ENCODE measurements at places on chromosomes 16 and 17.

- DNase-seq: no peak
Measured at GRCh38 chr16:80323808-80324195, 217.0 kb upstream of the DYNLRB2 start.

DNA sequence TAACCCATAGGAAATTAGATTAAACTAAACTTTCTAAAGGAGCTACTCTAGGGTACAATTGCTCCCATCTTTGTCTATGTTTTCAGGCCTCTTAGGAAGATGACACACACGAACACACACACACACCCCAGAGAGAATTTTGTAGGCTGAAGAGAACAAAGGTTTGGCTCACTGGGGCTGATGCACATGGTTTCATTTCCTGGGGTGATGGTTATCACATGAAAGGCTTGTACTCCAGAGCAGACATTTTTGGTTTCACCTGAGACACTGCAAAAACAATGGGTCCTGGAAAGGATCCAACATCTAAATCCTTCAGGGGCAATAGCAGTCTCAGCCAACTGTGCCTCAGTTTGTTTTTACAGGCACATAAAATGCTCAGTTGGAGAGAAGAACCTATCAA, 62.8 kb downstream of the GRB7 start:
- DNase-seq: no peak

GRCh38 chr17:82786427-82786826, 34.6 kb downstream of the TBCD start:
- DNase-seq: no peak

DNA sequence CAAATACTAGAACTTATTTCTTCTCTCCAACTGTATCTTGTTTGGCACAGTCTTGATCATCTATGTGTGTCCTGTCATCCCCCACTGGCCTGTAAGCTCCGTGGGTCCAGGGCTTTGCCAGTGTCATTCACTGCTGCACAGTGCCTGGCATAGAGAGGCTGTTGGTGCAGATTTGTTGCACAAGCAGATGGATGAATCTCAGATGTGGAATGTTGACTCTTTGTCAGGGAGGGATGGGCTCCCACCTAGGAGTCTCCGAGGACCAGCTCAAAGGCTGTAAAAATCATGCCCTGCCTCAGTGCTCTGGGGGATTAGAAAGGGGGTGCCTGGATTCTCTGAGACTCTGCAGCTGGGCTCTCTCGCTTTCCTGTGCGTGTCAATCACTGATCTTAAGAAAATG, 60.6 kb downstream of the RAB11FIP4 start:
- DNase-seq: no peak

DNA sequence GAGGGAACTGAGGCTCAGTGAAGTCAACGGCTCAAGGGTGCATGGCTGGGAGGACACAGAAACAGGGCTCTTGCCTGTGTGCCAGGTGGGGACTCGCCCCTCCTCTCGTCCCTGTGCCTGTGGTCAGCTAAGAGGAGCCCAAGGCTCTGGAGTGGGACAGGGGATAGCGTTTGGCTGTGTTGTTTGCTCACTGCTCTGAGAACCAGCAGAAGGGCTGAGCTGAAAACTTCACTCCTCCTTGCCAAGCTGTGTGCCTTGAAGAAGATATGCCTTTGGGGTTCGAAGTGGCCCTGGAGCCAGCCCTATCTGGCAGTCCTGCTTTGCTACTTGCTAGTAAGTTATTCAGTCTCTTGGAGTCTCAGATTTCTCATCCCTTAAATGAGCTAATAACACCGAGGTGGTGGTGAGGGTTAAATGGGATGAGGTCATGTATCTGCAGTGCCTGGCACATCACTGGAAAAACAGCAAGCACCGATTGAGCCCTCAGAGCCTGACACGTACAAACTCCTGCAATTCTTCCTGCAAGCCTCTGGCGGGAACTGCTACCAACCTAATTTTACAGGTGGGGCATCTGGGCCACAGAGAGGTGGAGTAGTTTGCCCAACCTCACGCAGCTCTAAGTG, 17.7 kb downstream of the FOXL1 start:
- DNase-seq: no peak

GRCh38 chr16:89050868-89051311, 42.8 kb upstream of the ACSF3 start:
- no peak for DNase-seq

GRCh38 chr17:21300601-21301571, 16.4 kb downstream of the MAP2K3 start:
- no peak for DNase-seq

DNA sequence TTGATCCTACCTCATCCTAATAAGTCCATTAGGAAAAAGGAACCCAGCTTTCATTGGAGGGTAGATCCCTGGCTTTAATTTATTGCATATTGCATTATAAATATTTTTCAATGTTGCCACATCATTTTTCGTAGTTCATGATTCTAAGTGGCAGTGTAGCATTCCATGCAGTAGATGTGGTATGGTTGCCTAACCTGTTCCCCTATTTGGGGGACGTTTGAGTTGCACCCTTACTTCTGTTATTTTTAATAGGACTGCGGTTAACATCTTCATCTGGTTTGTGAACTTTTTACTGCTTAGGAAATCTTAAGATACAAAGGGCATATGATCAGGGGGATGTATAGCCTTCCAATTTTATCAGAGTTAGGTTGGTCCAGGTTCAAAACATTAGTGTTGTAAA, 5.4 kb downstream of the SCPEP1 start:
- no peak for DNase-seq

DNA sequence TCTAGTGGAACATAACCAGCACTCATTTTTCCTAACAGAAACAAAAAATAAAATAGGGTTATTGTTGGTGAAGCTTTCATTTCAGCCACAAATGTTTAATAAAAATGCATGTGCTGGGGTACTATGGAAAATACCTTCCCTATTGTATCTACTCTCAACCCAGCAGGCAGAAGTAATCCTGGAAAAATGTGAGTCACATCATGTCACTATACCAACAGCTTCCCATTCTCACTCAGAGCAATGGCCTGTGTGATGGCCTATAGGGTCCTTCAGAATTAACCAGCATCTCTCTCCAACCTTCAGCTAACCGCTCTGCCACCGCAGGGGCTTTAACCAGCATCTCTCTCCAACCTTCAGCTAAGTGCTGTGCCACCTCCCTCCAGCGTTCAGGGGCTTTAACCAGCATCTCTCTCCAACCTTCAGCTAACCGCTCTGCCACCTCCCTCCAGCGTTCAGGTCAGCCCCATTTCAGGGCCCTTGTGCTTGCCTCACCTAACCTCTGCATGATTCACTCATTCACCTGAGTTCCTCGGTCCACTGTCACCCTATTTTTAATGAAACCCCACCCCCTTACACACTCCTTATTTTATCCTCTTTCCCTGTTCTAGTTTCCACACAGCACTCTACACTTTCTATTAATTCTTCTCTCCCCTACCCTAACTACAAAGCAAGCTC, 34.0 kb downstream of the UBE2G1 start:
- DNase-seq: no peak

DNA sequence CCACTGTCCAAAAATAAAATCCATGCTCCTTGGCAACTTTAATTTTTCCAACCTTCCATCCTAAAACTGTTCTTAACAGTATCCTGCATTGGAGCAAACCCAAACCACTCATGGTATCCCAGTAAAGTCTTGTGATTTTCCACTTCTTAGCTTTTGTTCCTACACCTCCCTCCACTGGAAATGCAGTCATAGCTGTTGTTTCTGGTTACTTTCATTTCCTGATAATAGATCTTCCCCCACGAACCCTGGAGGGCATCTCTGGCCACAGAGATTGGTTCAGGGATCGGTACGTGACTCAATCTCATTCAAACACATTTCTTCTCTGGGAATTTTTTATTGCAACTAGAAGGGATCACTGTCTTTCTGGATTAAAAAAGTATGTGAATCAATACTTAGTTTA, 276.0 kb downstream of the GRIN2A start:
- DNase-seq: no peak

GRCh38 chr16:47928008-47928407, 227.8 kb downstream of the ABCC12 start:
- DNase-seq: no peak

DNA sequence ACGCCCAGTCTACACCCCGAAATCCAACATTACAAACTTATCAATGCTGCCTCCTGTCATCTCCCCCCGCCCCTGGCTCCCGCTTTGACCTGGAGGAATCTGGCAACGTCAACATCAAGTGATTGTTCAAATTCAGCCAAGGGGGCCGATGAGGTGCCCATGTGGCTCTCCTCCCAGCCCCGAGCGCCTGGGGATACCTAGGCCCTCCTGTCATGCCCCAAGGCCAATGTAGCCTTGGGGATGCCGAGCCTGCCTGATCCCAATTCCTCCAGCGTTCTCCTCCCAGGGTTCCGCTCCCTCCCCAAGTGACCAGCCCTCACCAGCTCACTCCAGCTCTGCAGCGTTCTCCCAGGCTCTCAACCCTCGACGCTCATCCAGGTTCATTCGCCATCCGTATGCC, 59.4 kb downstream of the NXN start:
- DNase-seq: no peak

DNA sequence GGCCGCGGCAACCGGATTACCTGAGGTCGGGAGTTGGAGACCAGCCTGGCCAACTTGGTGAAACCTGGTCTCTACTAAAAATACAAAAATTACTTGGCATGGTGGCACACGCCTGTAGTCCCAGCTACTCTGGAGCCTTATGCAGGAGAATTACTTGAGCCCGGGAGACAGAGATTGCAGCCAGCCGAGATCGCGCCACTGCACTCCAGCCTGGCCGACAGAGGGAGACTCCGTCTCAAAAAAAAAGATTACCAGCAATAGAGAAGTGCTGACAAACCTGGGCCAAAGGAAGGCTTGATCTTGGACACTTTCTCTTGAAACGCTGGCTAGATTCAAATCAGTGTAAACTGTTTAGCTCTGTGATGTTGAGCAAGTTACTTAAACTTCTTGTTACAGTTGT, 4.3 kb downstream of the MT1H start:
- no peak for DNase-seq

DNA sequence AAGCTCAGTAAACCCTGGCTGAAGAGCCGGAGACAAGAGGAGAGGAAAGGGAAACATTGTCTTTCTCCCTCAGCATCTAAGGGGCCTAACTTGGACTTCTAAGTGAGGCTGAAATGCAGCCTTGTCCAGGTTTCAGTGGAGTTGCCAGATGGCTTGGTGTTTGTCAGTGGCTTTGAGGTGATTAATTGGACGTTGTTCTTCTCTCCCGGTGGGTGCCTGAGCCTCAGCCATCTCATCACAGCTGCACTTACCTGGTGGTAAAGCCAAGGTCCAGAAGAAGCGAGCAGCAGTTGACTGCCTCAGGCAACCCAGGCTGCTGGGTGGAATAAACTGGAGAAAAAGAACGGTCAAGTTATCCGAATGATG, 202.2 kb upstream of the NLRP1 start:
- DNase-seq: no peak

GRCh38 chr16:813204-813915, 12.8 kb upstream of the GNG13 start:
- no peak for DNase-seq

GRCh38 chr16:68936736-68937631, 93.7 kb downstream of the TANGO6 start:
- no peak for DNase-seq

- DNase-seq: no peak
Measured at GRCh38 chr17:33858682-33859081, 396.4 kb upstream of the CCL2 start.

All from HS-5 (cell line).